ENCODE measurements at places on chromosomes 11 and 22.

- no peak for DNase-seq
These were observed 77.5 kb downstream of the AMOTL1 start for GRCh38 chr11:94845622-94846021.

- no peak for DNase-seq
These were observed 1.9 kb upstream of the MPZL2 start for GRCh38 chr11:118265954-118266353.

DNA sequence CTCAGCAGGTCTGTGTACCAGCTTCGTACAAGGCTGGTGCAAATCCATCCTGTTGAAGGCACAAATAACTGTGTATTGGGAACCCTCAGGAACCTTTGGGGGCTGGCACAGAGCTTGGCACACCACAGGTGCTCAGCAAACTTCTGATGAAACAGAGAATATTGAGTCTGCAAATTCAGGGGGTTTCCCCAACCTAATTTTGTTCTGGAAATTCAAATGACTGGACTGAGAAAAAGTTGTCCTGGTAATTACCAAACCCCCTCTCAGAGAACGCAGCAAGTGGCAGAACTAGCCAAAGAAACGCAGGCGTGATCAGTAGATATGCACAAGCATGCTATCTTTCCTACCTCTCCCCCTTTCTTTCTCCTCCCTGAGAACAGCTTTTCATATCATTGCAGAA, 47.6 kb downstream of the LIF start:
- DNase-seq: no peak

- peak; percentile 94 for DNase-seq
These were observed 12.5 kb upstream of the TMPRSS6 start for GRCh38 chr22:37121887-37122591.
